ENCODE measurements at places on chromosomes 2 and 18.

DNA sequence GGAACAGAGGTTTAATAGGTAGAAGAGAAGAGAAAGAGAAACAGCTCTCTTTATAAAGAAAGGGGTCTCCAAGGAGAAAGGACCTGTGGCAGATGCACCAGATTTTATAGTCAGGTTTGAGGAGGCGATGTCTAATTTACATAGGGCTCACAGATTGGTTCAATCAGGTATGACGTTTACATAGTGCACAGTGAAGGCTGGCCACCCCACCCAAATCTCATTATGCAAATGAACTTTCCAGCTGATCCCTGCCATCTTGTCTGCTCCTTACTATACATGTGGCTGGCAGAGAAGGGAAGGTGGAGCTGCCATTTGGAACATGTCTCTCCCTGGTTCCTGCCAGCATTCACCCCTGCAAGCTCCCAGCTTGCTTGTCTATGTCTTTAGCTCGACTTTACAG, 557.8 kb downstream of the SUCLG1 start:
- DNase-seq: no peak

- DNase-seq: no peak
Observed at GRCh38 chr18:58446391-58447060, 182.4 kb downstream of the ALPK2 start.

DNA sequence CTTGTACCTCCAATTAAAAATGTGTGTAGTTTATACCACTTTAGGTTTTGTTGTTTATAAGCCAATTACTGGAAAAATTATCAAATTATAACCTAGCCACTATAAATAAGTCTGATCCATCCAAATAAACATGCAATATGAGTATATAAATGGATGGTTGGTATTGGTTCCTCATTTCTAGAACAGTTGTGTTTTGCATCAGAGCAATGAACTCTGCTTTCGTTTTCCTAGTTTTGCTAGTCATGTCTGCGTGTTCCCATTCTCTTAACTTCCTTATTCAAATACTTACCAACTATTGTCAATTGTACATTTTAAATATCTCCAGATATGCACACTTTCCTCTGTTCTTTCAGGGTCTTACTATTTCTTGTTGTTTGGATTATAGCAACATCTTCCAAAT, 641.7 kb downstream of the NR4A2 start:
- DNase-seq: no peak

- DNase-seq: no peak
Observed at GRCh38 chr18:61589053-61589723, 256.0 kb downstream of the CDH20 start.

DNA sequence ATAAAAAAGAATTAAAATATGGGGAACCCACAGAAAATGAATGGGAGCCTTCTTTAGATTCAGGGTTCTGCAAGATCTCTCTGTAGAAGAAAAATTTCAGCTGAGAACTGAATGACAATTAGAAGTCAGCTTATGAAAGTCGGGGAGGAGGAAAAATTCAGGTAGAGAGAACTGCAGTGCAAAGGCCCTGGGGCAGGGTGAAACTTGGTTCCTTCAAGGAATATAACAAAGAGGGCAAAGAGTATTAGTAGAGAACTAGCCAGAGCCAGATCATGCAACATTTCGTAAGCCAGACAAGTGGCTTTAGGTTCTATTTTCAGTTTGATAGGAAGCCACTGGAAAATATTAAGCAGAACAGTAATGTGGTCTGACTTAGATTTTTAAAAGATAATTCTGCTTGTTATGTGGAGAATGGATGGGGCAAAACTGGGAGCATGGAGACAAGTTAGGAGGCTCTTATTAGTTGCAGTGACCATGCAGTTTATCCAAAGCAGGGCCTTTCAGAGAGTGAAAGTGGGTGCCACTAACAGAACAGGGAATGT, 27.9 kb downstream of the RAB27B start:
- no peak for DNase-seq

- DNase-seq: no peak
Observed at GRCh38 chr2:24704692-24705091, 88.5 kb downstream of the PTRHD1 start.

- DNase-seq: no peak
Observed at GRCh38 chr2:214156971-214157370, 253.9 kb upstream of the VWC2L start.

DNA sequence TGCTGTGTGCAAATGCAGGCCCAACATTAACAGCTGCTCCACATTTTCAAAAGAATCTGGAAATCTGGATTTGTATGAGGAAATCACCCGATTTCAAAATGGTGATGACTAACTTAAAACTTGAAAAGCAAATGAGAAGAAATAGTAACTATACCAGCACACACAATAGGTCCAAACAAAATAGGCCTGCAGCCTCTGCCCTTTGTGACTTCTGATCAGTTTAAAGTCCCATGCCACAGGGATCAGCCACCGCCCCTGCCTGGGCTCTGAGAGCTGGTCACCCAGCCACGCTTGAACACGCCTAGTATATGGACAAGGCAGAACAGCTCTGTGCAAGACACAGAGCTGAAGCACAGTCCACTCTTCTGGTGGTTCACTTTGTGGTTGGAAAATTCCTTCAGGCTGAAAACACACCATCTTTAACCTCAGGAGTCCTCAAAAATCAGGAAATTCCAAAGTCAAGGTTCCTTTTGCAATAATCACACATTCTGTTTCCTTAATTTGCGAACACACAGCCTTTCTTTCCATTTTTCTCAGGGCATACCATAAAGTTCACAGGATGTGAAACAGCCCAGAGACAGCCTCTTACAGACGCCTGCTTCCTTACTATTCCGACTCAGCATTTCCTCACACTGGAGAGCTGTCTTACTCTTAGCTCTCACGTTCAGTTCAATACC, 150.1 kb upstream of the RIOK3 start:
- DNase-seq: no peak

DNA sequence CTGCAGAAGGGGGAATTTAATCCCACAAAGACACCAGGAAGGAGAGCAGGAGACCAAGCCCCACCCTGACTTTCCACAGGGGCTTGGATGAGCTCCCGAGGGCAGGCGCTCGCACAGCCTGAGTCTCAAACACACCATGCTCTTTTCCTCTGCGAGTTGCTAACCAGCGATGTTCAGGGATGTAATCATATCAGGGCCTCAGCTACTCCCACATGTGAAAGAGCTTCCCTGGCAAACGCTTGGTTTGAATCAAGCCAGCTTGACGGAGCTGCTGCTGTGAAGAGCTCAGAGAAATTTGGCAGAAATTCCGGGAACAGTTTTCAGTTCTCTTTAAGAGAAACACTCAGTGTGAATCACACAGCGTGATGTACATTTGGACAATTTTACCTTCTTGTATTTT, 385.8 kb downstream of the GALR1 start:
- no peak for DNase-seq

Measured in hematopoietic multipotent progenitor cell (in vitro differentiated cells).